ENCODE measurements at places on chromosomes 6 and 20.

DNA sequence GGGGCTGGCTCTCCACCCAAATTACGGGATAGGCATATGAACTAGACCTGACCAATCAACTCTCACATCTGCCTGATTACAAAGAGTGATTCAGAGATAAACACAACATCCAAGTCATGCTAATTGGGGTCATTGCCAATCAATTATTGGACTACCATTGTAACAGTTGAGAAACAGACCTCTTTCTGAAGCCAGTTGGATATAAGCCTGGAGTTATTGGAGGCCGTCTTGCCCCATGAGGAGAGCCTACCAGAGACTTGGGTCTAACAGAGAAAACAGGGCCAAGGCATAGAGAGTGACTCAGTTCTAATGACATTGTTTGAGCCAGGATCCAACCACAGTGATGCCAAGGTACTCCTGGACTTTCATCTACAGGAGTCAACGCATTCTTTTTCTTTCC lies 39.4 kb upstream of the HIVEP2 start:
- DNase-seq, result no peak

DNA sequence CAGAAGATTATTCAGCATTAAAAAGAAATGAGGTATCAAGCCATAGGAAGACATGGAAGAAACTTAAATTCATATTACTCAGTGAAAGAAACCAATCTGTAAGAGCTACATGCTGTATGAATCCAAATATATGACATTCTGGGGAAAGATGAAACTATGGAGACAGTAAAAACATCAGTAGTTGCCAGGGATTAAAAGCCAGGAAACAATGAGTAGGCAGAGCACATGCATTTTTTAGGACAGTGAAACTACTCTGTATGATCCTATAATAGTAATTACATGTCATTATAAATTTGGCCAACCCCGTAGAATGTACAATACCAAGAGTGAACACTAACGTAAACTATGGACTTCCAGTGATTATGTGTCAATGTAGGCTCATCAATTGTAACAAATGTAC lies 92.8 kb upstream of the RNF217 start:
- no peak for DNase-seq

DNA sequence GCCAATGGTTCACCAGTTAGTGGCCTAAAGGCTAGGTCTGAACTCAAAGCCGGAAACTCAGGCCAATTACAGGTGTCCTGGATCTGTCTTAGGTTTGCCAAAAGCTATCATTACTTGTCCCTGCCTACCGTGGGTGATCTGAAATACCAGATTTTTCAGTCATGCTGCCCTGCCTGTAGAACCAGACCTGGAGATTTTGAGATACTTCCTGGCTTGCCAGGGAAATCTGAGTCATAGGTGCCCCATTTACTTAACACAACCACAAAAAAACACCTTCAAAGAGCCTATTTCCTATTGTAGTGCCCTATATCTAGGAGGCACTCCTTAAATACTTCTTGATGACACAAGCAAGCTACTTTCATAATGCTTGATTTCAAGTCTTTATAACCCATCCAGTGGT lies 13.9 kb upstream of the RANBP9 start:
- no peak for DNase-seq

GRCh38 chr6:142429195-142429594 lies 127.4 kb downstream of the ADGRG6 start:
- no peak for DNase-seq

GRCh38 chr6:2581611-2582010 lies 169.1 kb downstream of the MYLK4 start:
- no peak for DNase-seq

Measured in activated T-helper 1 cell treated with Interleukin-2 at 50 U/mL for 16 hours (primary cell).